ENCODE measurements at places on chromosomes 1 and 21.

- DNase-seq, result no peak
These were observed 23.7 kb upstream of the NFIA start for GRCh38 chr1:61058483-61059245.

DNA sequence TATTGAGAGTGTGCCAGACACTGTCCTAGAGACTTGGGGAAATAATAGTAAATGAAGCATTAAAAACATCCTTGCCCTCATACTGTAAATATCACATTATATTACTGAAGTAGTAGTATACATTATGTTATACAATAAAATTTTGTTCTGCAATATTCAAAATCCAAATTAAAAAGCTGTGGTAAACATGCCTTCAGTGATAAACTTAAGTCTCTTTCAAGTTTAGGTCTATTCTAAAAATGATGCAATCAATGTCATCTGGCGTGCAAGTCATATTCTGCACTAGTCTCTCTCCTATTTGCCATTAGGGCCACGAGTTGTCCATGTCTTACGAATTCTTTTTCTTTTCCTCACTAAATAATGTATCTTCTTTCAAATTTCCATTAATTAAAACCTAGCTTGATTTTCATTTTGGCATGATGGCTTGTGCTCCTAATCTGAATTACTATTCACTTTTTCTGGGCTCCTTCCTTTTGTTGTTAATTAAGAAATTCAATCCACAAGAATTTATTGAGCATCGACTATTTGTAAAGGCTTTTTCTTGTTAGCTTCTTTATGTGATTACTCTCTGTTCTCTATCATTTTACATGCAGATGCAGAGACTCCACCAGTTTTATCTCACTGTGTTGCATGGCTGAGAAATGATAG, 130.7 kb downstream of the COQ8A start:
- no peak for DNase-seq

DNA sequence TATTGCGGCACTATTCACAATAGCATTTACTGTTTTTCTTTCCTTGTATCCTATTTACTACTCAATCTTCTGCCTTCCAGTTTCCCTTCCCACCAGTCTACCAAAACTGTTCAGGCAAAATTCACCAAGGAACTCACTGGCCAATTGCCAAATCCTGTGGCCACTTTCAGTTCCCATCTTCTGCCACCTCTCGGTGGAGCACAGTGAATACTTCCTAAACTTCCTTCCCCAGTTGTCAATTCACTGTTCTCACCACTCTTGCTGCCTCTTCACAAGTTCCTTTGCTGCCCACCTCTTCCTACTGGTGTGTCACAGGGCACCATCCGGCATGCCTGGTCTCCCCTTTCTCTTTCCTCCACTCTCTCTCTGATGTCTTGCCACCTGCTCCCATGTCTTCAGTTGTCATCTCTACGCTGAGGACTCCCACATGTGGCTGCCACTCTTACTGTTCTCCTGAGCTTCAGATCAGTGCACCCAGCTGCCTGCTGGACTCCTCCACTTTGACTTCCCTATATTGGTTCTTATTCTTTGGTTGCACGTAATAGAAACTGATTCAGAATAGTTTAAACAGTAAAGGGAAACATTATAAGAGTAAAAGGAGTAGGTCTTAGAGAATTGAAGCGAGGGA, 114.4 kb downstream of the PIK3R3 start:
- DNase-seq, result no peak

GRCh38 chr1:65605621-65606020, 185.2 kb downstream of the LEPR start:
- no peak for DNase-seq

GRCh38 chr1:156406251-156406650, 37.2 kb downstream of the RHBG start:
- no peak for DNase-seq

- DNase-seq, result peak; percentile 20
These were observed 70.1 kb upstream of the NTPCR start for GRCh38 chr1:232880354-232880753.

- no peak for DNase-seq
These were observed 405.3 kb upstream of the PRMT6 start for GRCh38 chr1:106651028-106651762.

DNA sequence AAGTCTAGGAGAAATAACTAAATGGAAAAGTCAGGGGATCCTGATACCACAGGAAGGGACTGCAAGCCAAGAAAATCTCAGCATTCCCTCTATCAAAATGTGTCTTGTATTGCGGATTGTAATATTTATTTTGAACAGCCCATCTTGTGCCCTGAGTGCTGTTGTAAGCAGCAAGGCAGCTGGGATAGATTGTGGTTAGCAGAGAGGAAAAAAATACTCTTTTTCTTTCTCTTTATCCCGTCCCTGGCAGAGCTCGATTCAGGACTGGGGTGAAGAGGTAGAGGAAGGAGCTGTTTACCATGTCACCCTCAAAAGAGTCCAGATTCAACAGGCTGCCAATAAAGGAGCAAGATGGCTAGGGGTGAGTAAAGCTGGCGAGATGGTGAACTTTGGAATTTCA, 1.2 kb downstream of the RGL1 start:
- DNase-seq, result no peak

- DNase-seq, result no peak
These were observed 181.7 kb upstream of the DPYD start for GRCh38 chr1:98102345-98103030.

DNA sequence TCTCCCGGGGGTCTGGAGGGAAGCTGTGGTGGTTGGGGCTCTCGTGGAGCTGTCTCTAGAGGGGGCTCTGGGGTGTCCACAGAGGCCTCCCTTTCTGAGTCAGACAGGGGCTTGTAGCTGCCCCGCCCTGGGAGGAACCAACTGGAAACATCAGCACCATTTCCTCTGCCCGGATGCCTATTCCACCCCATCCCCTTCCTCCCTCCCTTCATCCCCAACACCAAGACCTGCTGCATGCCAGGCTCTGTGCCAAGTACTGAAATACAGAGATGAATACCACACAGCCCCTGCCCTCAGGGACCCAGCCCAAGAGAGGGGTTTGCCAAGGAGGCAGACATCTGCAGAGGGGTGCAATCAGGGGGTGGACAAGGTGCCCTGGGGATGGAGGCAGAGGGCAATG, 125.6 kb upstream of the ADAR start:
- DNase-seq, result no peak

- no peak for DNase-seq
These were observed 30.8 kb upstream of the ABCG1 start for GRCh38 chr21:42187976-42188653.
